ENCODE measurements at places on chromosomes 3 and 15. TPM values are rescaled to one million over a fixed set of nuclear protein-coding genes. Genes with fewer than 3 reads are reported as not detected.

PCLAF gene
- total RNA-seq, result 8.8 TPM

REC114 gene
- not detected for total RNA-seq

DRD3 gene
- total RNA-seq, result not detected

PYGO1 gene
- total RNA-seq, result 15.9 TPM

RLBP1 gene
- total RNA-seq, result not detected

C15orf62 gene
- 0.12 TPM for total RNA-seq

SKOR1 gene
- total RNA-seq, result 0.49 TPM

MAPKAPK3 gene
- 54.0 TPM for total RNA-seq

GASK1A gene
- total RNA-seq, result 1.3 TPM

HHATL gene
- not detected for total RNA-seq

EMC7 gene
- 25.1 TPM for total RNA-seq

CFAP20DC gene
- total RNA-seq, result 2.7 TPM

SLC25A36 gene
- 82.2 TPM for total RNA-seq

CLPX gene
- 44.8 TPM for total RNA-seq

UROC1 gene
- total RNA-seq, result not detected

VILL gene
- 10.1 TPM for total RNA-seq

ISLR2 gene
- total RNA-seq, result not detected

FURIN gene
- 48.4 TPM for total RNA-seq

LCTL gene
- 7.8 TPM for total RNA-seq

CADPS gene
- total RNA-seq, result 7.0 TPM

CMTM8 gene
- total RNA-seq, result 0.16 TPM

SLC12A1 gene
- total RNA-seq, result not detected

GOLGA6L10 gene
- total RNA-seq, result 0.36 TPM

CYP1A1 gene
- total RNA-seq, result 0.12 TPM

RETNLB gene
- not detected for total RNA-seq

FOXL2NB gene
- 10.4 TPM for total RNA-seq

AP3S2 gene
- 48.5 TPM for total RNA-seq

TM6SF1 gene
- total RNA-seq, result 0.16 TPM

CD276 gene
- total RNA-seq, result 99.5 TPM

ZNF502 gene
- 6.6 TPM for total RNA-seq

RBMS3 gene
- 76.7 TPM for total RNA-seq

MESD gene
- 17.9 TPM for total RNA-seq

PLSCR4 gene
- 67.3 TPM for total RNA-seq

CA12 gene
- total RNA-seq, result 72.9 TPM

All from hair follicle dermal papilla cell (primary cell).